ENCODE measurements at places on chromosomes 2 and 18. TPM values are rescaled to one million over a fixed set of nuclear protein-coding genes. Genes with fewer than 3 reads are reported as not detected.

DNA sequence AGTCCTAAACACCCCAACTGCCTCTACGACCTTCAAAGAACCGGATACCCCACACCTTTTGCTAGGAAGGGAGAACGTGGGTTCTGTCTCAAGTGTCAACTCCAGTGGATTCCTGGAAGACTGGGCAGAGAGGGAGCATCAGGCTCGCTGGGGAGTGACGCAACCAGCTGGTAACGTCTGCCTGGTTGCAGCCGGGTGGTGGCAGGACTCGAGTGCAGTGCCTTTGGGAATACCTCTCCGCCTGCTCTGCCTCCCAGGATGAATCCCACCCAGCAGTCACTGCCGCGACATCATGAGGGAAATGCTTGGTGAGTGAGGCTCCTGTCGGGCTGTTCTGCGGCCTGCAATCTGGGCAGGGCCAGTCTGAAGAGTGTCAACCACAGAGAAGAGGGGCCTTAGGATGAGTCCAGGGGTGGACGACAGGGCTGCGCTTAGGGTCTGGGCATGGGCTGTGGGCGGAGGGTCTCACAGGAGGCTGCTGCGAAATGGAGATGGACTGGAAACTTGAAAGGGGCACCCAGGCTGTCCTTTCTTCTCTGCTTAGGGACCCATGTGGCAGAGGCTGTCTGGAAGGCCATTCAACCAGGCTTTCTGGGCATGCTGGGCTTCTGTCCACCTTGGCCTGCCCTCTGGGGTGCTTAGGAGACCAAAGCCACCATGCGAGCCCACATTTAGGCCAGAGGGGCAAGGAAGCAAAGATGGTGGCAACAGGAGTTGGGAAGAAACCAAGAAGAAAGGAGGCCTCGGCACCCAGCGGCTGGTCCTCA lies 12.9 kb downstream of the GPR17 start:
- no peaks in the 10 kb centered on the region for H3K36me3 ChIP-seq
- no peak overlapping the region for H3K4me3 ChIP-seq
- no peak for DNase-seq
- no peaks in the 10 kb centered on the region for H3K27me3 ChIP-seq
- peak overlapping the region; percentile 80 for H3K27ac ChIP-seq
- no peaks in the 10 kb centered on the region for H3K4me1 ChIP-seq

DNA sequence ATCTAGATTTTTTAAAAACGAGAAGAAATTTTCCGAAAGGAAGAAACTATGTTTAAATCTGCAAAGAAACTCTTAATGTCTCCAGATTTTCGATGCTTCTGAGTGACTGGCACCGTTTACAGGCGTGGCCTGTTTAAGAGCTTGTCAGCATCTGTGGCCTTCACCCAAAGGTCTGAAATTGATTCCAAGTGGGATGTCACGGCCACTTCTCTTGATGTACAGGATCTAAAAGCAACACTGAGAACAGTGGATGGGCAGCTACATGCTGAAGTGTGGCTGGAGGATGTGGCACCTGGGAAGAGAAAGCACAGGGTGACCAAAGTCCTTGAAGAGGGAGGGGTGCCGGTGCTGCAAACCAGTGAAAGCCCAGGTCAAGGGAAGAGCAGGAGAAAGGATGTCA lies 28.0 kb downstream of the EMILIN2 start:
- no peak overlapping the region for H3K4me3 ChIP-seq
- H3K4me1 ChIP-seq: no peaks in the 10 kb centered on the region
- no peak overlapping the region for H3K27ac ChIP-seq
- H3K36me3 ChIP-seq: no peaks in the 10 kb centered on the region
- H3K27me3 ChIP-seq: no peaks in the 10 kb centered on the region
- no peak for DNase-seq

- no peak overlapping the region for H3K27ac ChIP-seq
- H3K4me3 ChIP-seq: no peak overlapping the region
- DNase-seq: no peak
- no peaks in the 10 kb centered on the region for H3K36me3 ChIP-seq
- H3K27me3 ChIP-seq: peaks cover 4% of the 10 kb centered on the region
These were observed 65.0 kb upstream of the BCL2L11 start for GRCh38 chr2:111055735-111056134.

- H3K4me3 ChIP-seq: no peak overlapping the region
- no peaks in the 10 kb centered on the region for H3K36me3 ChIP-seq
- H3K4me1 ChIP-seq: no peaks in the 10 kb centered on the region
- DNase-seq: no peak
These were observed 44.0 kb downstream of the TET3 start for GRCh38 chr2:74028741-74029140.

GRCh38 chr2:27049422-27050280 lies 1.8 kb upstream of the AGBL5 start:
- peak overlapping the region; percentile 97 for H3K27ac ChIP-seq
- peak overlapping the region; percentile 10 for H3K4me3 ChIP-seq

DNA sequence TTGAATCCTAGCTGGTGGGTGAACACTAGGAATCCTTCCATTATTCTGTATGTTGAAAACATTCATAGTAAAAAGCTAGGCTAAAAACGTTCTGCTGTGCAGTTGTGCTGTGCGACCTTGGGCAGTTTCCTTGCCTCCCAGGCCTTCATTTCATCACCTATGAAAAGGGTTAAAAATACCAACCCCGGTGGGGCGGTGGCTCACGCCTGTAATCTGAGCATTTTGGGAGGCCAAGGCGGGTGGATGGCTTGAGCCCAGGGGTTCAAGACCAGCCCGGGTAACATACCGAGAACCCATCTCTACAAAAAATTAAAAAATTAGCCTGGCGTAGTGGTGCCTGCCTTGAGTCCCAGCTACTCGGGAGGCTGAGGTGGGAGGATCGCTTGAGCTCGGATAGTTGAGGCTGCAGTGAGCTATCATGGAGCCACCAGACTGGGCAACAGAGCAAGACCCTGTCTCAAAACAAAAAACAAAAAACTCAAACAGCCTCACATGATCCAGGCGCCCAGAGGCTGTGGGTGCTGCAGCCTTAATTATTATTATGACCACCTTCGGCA lies 2.9 kb upstream of the RRM2 start:
- H3K36me3 ChIP-seq: no peaks in the 10 kb centered on the region
- no peak for DNase-seq
- no peak overlapping the region for H3K4me3 ChIP-seq
- peaks cover 6% of the 10 kb centered on the region for H3K4me1 ChIP-seq
- peak overlapping the region; percentile 85 for H3K27ac ChIP-seq

DNA sequence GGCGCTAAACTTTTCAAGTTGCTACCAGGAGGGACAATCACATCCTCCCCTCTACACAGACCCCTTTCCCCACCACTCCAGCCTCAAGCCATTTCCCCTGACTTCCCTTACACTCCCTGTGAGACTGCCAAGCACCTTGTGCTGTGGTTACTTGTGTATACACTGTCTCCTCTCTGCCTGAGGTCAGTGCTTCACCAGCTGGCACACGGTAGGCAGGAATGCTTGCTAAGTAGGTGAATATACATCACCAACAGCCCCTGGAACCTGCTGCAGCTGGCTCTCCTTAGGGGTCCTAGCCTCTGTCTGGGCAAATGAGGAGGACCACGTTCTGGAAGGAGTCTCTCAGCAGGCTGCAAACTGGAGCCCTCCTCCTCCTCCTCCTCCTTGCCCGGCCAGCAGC lies 38.3 kb upstream of the ACAA2 start:
- no peak overlapping the region for H3K4me3 ChIP-seq
- H3K27ac ChIP-seq: no peak overlapping the region
- H3K36me3 ChIP-seq: no peaks in the 10 kb centered on the region

DNA sequence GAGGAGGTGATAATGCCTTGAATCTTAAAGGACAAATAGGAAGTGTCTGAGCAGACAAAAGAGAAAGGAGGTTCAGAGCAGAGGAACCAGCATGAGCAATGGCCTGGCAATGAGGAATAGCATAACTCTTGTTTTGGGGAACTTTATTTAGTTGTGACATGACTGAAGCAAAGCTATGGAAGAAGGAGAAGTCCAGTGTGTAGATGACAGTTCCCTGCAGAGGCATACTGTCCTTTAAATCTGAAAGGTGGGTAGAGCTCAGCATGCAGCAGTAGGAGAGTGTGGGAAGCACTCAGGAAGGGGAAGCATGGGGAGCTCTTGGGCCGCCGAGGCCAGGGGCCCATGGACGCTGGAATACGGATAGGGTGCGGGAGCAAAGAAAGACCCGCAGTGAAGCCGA lies 173.8 kb downstream of the SEPTIN10 start:
- H3K4me3 ChIP-seq: no peak overlapping the region
- H3K27ac ChIP-seq: no peak overlapping the region
- DNase-seq: no peak
- H3K36me3 ChIP-seq: no peaks in the 10 kb centered on the region
- H3K27me3 ChIP-seq: no peaks in the 10 kb centered on the region

DNA sequence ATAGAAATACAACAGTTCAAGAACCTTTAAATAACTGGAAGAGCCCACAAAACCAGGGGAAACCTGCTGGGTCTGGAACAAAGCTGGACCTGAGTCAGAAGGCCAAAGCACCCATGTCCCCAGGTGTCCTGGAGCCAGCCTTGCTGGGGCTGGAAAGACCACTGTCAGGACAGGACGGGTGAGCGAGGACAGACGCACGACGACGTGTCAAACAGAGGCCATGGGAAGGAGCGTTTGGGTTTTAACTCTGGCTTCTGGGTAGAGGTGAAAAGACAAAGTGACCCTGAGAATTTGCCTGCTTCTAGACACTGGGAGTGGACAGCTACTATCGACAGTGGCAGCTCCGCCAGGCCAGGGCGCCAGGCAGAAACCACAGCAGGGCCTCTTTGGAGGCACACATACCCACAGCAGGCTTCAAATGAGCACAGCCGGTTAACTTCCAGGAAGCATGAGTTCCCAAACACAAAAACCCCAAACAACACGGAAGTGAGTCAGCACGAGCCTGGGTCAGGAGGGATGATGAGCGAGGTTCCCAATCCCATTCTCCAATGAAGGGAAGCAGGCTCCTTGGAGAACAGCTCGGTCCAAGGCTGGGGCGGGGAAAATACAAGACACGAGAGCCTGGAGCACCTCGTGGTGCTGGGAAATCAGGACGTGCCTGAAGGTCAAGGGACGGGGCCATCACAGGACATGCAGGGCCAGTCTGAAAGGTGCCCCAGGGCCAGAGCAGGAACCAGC lies 208.0 kb downstream of the TWIST2 start:
- no peak overlapping the region for H3K27ac ChIP-seq
- peaks cover 37% of the 10 kb centered on the region for H3K36me3 ChIP-seq
- H3K4me3 ChIP-seq: no peak overlapping the region
- no peak for DNase-seq
- peaks cover 20% of the 10 kb centered on the region for H3K4me1 ChIP-seq

DNA sequence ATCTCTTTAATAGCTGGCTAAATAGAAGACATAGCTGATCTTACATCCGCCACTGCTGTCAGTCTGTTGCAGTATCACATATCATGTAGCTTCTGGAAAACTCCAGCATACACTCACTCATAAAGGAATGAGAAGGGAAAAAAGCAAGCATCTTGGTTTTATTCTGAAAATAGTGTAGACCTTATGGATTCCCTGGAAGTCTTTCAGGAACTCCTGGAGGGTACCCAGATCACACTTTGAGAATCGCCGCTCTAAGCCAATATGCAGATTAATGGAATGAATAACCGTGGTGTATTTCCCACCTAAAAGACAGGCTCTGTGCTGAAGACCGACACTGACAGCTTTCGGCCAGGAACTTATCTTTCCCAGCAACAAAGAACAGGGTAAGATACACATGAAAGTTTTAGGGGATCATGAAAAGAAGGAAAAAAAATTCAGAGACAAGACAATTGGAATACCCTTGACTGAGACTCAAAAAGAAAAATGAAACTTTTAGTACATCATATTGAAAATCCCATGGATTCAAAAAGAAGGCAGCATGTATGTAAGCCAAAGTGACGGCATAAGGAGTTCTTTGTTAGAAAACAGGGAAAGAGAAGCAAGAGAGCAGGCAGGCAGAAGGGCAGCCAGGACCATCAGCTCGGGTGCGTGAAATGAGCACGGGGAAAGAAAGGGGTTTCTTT lies 56.4 kb upstream of the SEC11C start:
- no peak overlapping the region for H3K27ac ChIP-seq
- no peaks in the 10 kb centered on the region for H3K4me1 ChIP-seq
- no peak for DNase-seq

Gene CAVIN2
- total RNA-seq: 32.9 TPM

Gene HOXD12
- not detected for total RNA-seq

Gene PLGLB1
- total RNA-seq: not detected

Gene ANKRD30B
- total RNA-seq: 9.7 TPM

Gene SLC11A1
- total RNA-seq: 28.3 TPM

Gene TMEM163
- 7.4 TPM for total RNA-seq

Gene RUFY4
- total RNA-seq: not detected
